Right hindlimb (tissue), 1 donor: ENCODE measurements at places on chromosomes 3 and 15.

DNA sequence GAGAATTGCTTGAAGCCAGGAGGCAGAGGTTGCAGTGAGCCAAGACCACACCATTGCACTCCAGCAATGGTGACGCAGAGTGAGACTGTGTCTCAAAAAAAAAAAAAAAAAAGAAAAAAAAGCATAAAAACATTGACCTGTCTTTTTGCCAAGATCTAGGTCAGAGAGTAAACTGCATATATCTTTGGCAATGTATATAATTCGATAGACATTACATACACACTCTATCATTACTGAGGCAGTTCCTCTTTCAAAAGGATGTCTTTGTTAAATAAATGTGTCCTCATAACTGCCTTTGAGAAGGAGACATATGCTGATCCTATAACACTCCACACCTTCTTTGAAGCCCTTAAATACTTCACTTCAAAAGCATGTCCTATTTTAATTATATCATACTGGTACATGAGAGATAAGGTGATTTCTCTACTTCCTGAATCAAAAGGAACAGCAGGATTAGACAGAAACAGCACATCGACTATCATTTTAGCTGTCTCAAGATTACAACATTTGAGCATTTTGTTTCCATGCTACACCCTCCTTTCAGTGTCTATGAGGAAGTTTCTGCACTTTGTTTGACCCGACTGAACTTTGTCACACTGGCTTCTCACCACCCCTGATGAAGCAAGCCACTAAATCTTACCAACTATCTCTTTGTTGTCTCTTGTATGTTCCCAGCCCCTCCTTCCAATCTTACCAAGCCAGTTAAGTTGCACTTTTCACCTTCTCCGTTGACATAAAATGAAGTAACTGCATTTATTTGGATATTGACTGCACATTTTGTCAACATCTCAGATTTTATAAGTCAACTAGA, 335.8 kb downstream of the MECOM start:
- no peak for DNase-seq

GRCh38 chr15:88686166-88686565, 47.4 kb downstream of the ISG20 start:
- no peak for DNase-seq

DNA sequence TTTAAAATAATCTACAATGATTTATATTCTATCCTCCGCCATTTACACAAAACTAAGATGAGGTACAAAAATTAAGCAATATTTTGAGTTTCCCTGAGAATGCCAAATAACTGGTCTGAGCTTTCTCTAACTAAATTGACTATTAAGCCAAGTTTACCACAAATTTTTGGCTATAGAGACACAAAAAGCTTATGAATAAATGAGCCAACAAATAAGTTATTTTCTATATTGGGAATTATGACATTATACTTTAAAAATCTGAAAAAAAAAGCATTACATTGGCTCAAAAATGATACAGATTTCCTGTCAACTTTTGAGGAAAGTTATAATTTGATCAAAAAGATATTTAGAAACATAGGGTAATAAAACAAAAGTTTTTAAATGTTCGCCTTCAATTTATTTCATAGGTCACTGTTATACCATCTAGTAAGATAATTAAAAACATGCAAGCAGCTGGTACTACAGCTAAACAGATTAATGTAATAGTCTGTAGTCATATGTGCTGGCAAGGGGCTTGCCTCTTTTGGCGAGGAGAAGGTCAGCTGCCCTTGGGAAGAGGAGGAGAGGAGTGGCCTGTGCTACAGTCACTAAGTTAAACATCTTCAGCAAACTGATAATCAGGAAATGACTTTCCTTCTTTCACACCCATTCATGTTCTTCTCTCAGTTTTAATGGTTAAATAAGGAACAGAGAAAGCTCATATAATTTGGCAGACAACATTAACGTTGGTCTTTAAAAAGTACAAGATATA, 318.5 kb downstream of the TBC1D5 start:
- no peak for DNase-seq

DNA sequence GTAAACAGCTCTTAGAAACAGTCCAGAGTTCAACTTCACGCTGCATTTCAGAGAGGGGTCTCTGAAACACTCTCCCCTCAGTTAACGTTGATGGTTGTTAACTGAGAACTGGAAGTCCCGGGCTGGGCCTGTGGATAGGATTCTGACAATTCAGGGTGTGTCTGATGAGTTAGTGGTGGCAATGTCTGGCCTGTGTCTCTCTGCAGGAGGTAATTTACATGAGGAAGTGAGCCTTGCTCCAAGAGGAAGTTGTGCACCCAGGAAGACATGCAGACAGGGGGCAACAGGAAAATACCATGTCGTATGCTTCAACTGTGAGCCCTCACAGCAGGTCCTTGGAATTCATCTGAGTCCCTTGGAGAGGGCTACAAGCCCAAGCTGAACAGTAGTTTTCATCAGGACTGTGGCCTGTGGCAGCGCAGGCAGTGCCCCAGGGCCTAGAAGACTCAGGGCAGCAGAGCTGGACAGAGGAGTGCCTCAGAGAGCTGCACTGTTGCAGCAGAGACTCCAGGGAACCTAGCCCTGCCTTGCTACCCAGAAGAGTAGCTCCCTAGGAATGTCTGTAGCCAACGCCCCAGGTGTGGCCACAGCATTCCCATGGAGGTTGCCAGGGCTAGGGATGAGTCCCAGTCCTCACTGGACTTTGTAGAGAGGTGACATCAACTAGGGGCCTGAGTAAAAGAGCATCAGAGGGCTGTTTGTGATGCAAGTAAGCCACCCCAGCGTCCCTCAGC, 104.6 kb upstream of the SELENOK start:
- DNase-seq, result no peak

DNA sequence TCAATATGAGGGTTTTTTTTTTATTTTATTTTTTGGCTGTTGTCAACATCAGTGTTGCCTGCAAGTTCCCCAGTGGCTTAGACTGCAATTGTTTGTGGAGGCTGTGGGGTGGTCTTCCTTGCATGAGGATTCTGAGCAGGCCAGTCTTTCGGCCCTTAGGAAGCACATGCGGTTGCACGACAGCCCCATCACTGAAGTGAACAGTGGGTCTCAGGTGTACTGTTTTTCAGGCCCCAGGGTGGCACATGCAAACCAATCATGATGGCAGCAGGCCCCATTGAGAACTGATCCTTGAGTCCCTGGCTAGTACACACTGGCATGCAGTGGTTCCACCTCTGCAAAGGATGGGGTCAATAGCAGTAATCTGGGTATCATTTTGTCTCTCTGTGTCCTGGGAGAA, 768.7 kb downstream of the EPHA3 start:
- no peak for DNase-seq

DNA sequence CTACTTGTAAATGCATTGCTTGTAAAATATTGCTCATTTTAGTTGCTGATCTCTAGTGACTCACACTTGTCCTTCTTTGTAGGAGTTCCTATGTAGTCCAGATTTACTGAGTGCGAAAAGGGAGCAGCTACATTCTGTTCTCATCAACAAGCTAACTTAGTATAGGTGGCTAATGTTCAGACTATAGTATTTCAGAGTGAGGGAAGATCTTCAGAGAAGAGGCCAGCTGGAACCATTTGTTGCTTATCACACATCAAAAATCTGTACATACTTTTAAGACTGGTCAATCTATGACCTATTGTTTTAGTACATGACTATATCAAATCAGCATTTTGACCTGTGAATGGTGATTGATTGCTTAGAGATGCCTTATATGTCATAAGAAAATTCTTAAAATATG, 71.3 kb upstream of the THSD4 start:
- DNase-seq, result no peak

GRCh38 chr15:40508216-40508615, 37.4 kb downstream of the CHST14 start:
- no peak for DNase-seq

DNA sequence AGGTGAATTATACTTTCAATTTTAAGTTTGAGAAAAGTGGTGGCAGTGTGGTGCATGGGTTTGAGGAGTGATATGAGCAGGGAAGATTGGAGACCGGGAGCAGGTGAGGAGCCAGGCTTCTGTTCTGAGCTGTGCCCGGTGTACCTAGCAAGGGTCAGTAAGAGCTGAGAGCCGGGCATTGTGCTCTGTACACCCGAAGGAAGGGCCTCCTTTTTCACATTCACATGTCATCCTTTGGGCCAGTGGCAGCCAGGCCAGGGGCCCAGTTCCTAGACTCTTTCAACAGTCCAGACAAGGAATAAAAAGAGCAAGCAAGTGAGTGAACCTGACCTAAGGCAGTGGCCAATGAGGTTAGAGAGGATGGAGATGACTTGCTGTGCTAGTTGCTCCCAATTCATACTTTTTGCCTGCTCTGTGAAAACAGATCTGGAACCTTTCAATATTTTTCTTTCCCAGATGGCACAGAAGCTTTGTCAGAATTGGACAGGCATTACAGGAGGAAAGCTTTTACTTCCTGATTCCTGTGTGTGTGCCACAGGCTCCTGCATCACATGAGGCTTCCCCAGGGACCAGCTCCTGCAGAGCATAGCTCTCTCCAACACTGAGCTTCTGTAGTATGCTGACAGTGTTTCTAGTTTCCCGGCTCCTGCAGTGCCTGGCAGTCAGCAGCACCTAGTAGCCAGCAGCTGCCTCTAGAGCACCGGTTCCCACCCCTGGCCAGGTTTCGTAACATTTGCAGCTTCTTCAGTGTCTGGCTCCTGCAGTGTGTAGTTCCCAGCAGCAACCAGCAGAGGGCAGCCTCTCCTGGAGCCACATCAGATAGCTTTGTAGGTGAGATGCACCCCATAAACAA, 5.3 kb upstream of the TRA2B start:
- peak; percentile 81 for DNase-seq

DNA sequence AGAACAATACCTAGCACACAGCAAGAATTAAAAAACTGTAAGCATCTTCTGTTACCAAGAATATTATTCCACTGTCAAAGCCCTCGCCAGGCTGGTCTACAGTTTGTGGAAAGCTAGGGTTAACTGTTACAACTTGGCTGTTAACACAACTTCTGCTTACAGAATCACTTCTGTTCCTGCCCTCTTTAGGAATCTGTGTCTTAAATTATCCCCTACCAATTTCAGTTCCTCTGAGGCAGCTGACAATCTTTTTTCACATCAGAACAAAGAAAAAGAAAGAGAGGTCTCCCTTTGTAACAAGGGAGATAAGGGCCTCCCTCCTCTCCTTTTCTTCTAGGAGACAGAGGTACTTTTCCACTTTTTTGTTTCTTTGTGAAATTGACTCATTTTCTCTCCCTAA, 188.9 kb downstream of the FMN1 start:
- DNase-seq, result no peak

DNA sequence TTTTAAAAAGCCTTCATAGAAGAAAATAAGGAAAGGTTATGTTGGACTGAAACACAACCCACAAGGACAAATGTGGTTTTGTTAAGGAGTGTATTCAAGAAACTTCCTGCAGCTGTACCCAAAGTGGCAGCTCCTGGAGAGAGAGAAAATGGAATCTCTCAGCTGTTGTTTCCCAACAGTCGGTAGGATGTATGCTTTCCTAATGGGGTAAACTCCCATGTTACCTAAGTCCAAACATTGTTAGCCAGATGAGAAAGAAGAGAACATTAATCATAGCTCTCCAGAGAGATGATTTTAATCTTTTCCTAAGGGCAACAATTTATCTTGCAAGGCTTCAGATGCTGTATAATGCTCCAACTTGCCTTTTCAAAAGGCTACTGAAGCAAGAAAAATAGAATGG, 22.6 kb upstream of the TEX9 start:
- no peak for DNase-seq

DNA sequence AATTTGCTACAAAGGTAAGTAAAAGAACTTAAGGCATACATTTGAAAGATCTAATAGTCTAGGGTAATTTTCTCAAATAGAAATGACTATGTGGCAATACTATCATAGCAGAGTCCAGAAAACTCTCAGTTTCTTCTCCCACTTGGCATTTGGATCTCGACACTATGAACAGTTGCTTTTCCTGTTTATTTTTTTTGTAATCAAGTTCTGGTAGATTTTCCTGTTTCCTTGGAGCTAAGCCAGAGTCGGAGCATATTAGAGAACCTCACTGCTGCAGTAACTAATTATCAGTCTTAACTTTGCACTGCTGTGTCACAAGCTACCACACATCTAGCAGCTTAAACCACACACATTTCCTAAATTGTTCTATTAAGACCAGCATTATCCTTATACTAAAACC, 44.9 kb upstream of the ZNF385D start:
- DNase-seq, result no peak

DNA sequence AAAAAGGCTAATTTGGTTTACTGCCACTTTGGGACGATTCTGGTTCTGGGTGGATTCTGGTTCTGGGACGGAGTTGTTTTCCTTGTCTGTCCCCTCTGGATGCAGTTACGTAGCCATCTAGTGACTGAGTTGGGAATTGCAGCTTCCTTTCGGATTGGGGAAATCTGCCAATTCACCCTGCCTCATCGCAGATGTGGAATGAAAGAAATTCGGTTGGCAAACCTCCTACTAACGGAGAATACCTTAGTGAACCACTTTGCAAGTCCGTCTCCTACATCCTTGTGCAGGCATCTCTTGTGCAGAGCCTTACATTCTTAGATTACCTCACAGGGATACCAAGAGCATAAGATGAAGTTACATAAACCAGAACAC, 31.5 kb upstream of the AP4E1 start:
- DNase-seq, result peak; percentile 81

DNA sequence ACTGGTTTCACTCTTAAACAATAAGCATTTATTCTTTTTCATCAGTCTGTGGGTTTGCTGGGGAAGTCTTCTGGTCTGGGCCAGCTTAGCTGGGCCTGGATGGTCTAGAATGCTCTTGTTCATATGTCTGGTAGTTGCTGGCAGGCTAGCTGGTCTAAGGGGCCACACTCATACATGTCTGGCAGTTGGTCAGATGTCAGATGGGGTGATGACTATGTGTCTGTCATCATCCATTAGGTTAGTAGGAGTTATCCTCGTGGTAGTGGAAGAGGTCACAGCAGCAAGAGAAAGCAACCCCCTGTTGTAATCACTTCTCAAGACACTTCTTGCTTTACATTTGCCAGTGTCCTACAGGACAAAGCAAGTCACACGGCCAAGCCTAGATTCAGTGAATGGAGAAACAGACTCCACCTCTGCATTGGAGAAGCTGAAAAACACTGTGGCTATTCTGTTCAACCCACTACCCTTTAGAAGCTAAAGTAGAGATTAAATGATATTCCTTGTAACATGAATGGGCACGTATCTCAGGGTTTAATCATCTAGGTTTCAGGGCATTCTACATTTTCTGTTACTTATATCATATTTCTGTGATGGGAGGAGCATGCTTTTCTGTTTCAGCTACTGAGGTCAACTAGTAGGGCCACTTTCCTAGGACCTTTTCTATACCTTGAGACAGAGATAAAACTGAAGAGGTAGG, 5.5 kb upstream of the ARID3B start:
- DNase-seq, result no peak

DNA sequence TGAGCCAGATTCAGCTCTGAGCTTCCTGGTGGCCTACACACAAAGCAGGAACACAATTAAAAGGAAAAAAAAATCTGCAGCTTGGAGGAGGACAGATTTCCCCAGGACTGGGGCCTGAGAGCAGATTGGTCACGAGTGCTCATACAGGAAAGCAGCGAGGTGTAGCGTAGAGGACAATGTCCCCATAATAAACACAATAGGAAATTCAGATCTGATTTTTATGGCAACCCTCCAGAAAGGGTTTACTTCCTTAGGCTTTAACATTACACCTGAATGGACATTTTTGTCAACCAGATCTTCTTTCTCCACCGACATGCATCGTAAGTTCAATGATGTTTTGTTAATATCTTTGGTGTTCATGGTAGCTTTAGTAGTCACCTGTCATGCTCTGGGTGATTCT, 23.3 kb downstream of the SLC6A20 start:
- no peak for DNase-seq

- no peak for DNase-seq
Measured at GRCh38 chr3:193194371-193194770, 46.7 kb upstream of the PLAAT1 start.

- no peak for DNase-seq
Measured at GRCh38 chr3:183285318-183285717, 32.3 kb downstream of the B3GNT5 start.
